ENCODE measurements at places on chromosomes 12 and 14. TPM values are rescaled to one million over a fixed set of nuclear protein-coding genes. Genes with fewer than 3 reads are reported as not detected.

The PRR4 gene
- total RNA-seq, result 1.3 TPM

The CPNE6 gene
- not detected for total RNA-seq

The TMCC3 gene
- 7.5 TPM for total RNA-seq

DNA sequence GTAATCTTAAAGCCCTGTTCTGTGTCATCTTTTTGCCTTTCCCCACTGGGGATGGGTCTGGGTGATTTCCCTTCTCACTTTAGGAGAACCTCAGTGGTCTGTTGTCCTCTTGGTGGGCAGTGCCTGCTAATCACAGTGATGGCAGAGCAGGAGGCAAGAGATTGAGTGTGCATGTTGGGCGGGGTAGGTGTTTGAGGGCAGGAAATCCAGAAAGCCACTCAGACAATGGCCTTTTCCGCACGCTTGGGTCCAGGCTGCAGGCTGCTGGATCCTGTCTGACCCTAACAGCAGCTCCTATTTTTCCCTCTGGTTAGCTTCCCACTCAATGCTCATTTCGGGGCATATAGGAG lies 13.7 kb upstream of the ITGA5 start:
- H3K4me1 ChIP-seq, result peaks cover 6% of the 10 kb centered on the region
- no peaks in the 10 kb centered on the region for H3K36me3 ChIP-seq
- H3K27ac ChIP-seq, result no peak overlapping the region
- no peak for DNase-seq
- no peaks in the 10 kb centered on the region for H3K27me3 ChIP-seq

DNA sequence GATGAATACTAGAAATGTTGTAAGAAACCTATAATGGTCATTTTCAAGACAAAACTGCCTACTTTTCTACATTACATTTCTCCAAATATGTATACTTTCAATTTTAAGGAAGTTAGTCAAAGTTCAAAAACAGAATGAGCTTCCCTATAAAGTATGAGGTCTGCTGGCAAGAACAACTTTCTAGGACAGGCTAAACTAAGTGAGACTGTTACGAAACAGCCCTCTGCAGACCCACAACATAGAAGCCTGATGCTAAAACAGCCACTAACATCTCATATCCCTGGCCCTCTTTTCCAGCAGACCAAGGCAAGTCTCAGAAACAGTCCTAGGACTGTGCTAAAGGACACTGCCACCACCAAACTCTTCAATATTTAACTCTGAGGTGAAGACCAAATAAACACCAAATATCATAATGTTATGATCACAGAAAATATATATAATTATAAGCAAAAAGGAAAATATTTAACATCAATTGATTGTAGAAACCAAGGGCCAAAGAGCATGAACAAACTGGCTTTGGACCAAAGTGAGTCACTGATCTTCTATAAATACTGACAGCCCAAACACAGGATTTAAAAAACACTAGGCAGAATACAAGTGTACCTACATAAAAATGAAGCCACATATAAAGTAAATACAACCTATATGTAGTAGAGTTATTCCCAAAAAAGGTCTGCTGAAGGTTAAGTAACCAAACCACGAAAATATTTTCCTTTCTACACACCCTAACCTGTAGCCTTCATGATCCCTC lies 27.7 kb downstream of the PPP4R3A start:
- H3K27ac ChIP-seq, result no peak overlapping the region
- H3K36me3 ChIP-seq, result no peaks in the 10 kb centered on the region
- H3K27me3 ChIP-seq, result no peaks in the 10 kb centered on the region
- peaks cover 6% of the 10 kb centered on the region for H3K4me1 ChIP-seq
- H3K4me3 ChIP-seq, result no peak overlapping the region

- no peak for DNase-seq
- no peaks in the 10 kb centered on the region for H3K4me1 ChIP-seq
- no peaks in the 10 kb centered on the region for H3K27me3 ChIP-seq
- no peak overlapping the region for H3K27ac ChIP-seq
- H3K4me3 ChIP-seq, result no peak overlapping the region
- H3K36me3 ChIP-seq, result no peaks in the 10 kb centered on the region
Measured at GRCh38 chr12:57869927-57870318, 23.4 kb upstream of the CTDSP2 start.

DNA sequence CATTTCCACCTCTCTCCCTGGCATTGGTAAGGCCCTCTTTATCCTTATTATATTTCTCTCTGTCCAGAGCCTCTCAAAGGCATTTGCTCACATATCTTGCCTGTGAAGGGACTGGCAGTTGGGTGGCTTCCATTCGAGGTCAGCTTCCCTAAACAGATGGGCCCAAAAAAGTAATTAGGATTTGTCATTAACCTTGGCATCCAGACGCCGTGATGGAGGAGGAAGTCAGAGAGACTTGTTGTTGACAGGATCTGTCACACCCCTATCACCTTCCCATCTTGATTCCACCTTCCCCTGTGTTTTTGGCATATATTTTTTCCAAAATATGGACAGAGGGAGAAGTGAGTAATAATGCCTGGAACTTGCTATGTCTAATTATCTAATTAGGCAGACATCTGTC lies 54.0 kb upstream of the OAS1 start:
- H3K4me1 ChIP-seq, result no peaks in the 10 kb centered on the region
- no peaks in the 10 kb centered on the region for H3K27me3 ChIP-seq
- no peak overlapping the region for H3K27ac ChIP-seq
- H3K4me3 ChIP-seq, result no peak overlapping the region

DNA sequence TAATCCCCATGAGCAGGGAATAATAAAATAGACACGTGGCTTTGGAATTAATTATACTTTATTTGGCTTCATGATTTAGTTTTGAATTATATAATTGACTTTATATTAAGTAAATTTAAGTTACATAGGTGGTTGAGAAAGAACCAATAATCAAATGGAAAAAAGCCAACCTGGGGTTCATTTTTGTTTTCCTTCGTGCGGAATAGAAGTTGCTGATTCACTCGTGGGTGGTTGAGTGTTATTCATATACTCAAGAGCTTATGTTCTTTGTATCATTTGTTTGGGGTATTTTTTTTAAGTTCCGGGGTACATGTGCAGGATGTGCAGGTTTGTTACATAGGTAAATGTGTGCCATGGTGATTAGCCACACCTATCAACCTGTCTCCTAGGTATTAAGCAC lies 58.0 kb downstream of the ZNF664 start:
- no peaks in the 10 kb centered on the region for H3K27me3 ChIP-seq
- no peak for DNase-seq
- H3K4me3 ChIP-seq, result no peak overlapping the region
- H3K36me3 ChIP-seq, result no peaks in the 10 kb centered on the region
- H3K4me1 ChIP-seq, result no peaks in the 10 kb centered on the region

The PTPRR gene
- total RNA-seq, result 0.18 TPM

- DNase-seq, result no peak
- no peaks in the 10 kb centered on the region for H3K27me3 ChIP-seq
- H3K4me3 ChIP-seq, result no peak overlapping the region
- no peaks in the 10 kb centered on the region for H3K36me3 ChIP-seq
Measured at GRCh38 chr12:43655586-43655985, 103.0 kb downstream of the PUS7L start.

- H3K27me3 ChIP-seq, result no peaks in the 10 kb centered on the region
- no peak overlapping the region for H3K27ac ChIP-seq
- no peaks in the 10 kb centered on the region for H3K36me3 ChIP-seq
- no peaks in the 10 kb centered on the region for H3K4me1 ChIP-seq
- H3K4me3 ChIP-seq, result no peak overlapping the region
Measured at GRCh38 chr12:27185234-27186021, 58.7 kb upstream of the STK38L start.

The WNT1 gene
- total RNA-seq, result not detected

The PLEKHG7 gene
- 0.72 TPM for total RNA-seq

DNA sequence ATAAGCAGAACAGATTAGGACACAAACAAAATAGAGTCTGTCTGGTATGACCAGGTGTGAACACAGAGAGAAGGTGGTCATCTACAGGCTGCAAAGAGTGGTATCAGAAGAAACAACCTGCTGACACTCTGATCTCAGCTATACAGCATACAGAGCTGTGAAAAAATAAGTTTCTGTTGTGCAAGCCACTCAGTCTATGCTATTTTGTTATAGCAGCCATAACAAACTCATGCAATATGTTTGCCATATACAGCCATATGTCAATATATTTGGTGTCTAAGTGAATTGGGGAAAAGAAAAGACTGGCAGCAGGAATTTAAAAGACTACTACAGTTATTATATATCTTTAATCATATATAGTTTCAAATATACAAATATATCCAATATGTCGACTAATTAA lies 300.9 kb downstream of the SOX5 start:
- no peaks in the 10 kb centered on the region for H3K27me3 ChIP-seq
- H3K36me3 ChIP-seq, result no peaks in the 10 kb centered on the region
- H3K27ac ChIP-seq, result no peak overlapping the region
- DNase-seq, result no peak

DNA sequence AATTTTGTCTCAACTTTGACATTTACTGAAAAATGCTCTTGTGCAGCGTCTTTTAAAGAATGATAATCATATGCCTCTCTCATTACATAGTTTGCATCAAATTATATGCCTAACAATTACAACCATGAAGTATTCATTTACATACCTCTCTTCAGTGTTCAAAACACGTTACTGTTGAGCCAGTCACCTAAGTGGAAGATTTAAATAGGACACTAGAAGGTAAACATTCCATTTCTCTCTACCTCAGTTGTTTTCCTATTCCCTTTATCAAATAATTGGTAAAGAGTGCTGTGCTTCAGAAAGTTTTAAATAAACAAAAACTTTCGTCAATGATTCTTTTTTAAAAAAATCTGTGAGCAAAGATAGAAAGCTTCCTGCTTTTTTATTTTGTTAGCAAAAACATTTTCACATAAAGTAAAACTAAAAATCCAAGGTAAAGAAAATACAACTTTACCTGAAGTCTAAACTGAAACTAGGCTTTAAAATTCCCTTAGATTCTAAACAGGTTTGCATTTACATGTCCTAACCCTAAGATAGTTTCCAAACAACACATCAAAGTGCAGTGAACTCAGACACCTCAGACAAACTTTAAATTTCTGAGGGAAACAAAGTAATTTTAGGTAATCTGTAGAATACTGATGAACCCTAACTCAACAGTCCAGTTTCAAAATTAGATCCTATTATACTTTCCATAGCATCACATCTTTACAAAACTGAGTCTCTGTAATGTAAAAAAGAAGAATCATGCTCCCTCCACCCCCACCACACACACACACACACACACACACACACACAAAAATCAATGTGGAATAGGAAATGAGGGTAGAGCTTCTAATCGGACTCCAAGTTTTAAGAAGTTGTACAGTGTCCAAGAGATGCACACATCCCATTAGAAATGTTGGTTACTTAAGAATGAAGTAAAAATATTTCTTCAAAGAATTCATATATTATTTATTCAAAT lies 46.2 kb downstream of the PAWR start:
- no peaks in the 10 kb centered on the region for H3K36me3 ChIP-seq
- no peaks in the 10 kb centered on the region for H3K27me3 ChIP-seq
- H3K4me1 ChIP-seq, result peaks cover 2% of the 10 kb centered on the region
- no peak overlapping the region for H3K4me3 ChIP-seq

The VRTN gene
- total RNA-seq, result not detected

The RAPGEF3 gene
- total RNA-seq, result 104 TPM

- H3K36me3 ChIP-seq, result no peaks in the 10 kb centered on the region
- H3K27me3 ChIP-seq, result no peaks in the 10 kb centered on the region
- DNase-seq, result no peak
- H3K4me1 ChIP-seq, result peaks cover 7% of the 10 kb centered on the region
- no peak overlapping the region for H3K4me3 ChIP-seq
Measured at GRCh38 chr12:93025145-93026103, 96.3 kb upstream of the EEA1 start.

The NINJ2 gene
- total RNA-seq, result not detected

The SERPINA5 gene
- 11.6 TPM for total RNA-seq

DNA sequence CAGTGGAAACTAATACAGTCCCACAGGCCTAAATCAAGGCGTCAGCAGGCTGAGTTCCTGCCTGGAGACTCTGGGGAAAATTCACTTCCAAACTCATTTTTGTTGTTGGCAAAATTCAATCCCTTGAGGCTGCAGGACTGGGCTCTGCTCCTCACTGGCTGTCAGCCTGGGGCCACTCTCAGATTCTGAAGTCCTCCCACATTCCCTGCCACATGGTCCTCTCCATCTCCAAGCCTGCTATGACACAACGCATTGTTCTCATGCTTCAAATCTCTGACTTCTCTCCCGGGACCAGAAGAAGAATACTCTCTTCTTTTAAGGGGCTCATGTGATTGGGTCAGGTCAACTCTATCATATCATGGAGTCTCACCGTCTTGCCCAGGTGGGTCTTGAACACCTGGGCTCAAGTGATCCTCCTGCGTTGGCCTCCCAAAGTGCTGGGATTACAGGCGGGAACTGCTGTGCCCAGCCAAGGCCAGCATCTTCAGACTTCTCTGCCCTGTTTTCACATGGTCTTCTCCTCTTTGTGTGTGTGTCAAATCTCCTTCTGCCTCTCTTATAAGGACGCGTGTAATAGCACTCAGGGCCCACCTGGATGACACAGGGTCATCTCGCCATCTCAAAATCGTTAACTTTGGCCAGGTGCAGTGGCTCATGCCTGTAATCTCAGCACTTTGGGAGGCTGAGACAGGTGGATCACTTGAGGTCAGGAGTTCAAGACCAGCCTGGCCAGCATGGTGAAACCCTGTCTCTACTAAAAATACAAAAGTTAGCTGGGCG lies 9.7 kb downstream of the P2RX7 start:
- no peaks in the 10 kb centered on the region for H3K36me3 ChIP-seq
- DNase-seq, result no peak
- H3K27ac ChIP-seq, result no peak overlapping the region
- H3K4me1 ChIP-seq, result no peaks in the 10 kb centered on the region
- no peaks in the 10 kb centered on the region for H3K27me3 ChIP-seq

The DHRS2 gene
- total RNA-seq, result 1.6 TPM

GRCh38 chr12:31714406-31715271 lies 14.2 kb downstream of the AMN1 start:
- H3K4me1 ChIP-seq, result no peaks in the 10 kb centered on the region
- no peak overlapping the region for H3K4me3 ChIP-seq
- no peak for DNase-seq
- H3K27ac ChIP-seq, result no peak overlapping the region
- no peaks in the 10 kb centered on the region for H3K27me3 ChIP-seq

The ARHGAP9 gene
- 4.2 TPM for total RNA-seq

DNA sequence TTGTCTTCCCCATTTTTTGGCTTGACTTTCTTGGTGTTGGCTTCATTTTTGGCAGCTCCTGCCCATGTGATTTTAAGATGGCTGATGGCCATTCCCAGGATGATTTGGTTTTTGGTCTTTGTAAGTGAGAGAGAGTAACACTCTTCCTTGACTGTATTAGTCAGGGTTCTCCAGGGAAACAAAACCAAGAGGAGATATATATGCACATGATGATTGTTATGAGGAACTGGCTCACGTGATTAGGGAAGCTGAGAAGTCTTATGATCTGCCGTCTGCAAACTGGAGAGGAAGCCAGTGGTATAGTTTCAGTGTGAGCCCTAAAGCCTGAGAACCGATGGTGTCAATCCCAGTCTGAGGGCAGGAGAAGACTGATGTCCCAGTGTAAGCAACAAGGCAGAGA lies 146.6 kb downstream of the NRXN3 start:
- no peak for DNase-seq
- H3K4me1 ChIP-seq, result no peaks in the 10 kb centered on the region
- H3K27me3 ChIP-seq, result no peaks in the 10 kb centered on the region
- H3K4me3 ChIP-seq, result no peak overlapping the region

GRCh38 chr12:6049587-6049986 lies 74.9 kb downstream of the VWF start:
- H3K4me1 ChIP-seq, result peaks cover 1% of the 10 kb centered on the region
- no peaks in the 10 kb centered on the region for H3K36me3 ChIP-seq
- no peaks in the 10 kb centered on the region for H3K27me3 ChIP-seq
- DNase-seq, result no peak
- no peak overlapping the region for H3K27ac ChIP-seq

GRCh38 chr14:21267886-21268616 lies 1.2 kb downstream of the HNRNPC start:
- H3K27me3 ChIP-seq, result no peaks in the 10 kb centered on the region
- peak overlapping the region; percentile 91 for H3K27ac ChIP-seq
- no peak for DNase-seq
